ENCODE measurements at places on chromosomes 2 and 18. TPM values are rescaled to one million over a fixed set of nuclear protein-coding genes. Genes with fewer than 3 reads are reported as not detected.

The KIF3C gene
- 2.0 TPM for total RNA-seq

The UGT1A7 gene
- not detected for total RNA-seq

The ALK gene
- 0.14 TPM for total RNA-seq

The SCYGR4 gene
- not detected for total RNA-seq

All from left ventricle myocardium inferior (tissue), 1 donor.